ENCODE measurements at places on chromosomes 6 and 20. TPM values are rescaled to one million over a fixed set of nuclear protein-coding genes. Genes with fewer than 3 reads are reported as not detected.

GRCh38 chr6:35094183-35094582 is 47.0 kb downstream of the TCP11 start:
- H3K27ac ChIP-seq, result no peak overlapping the region
- peaks cover 51% of the 10 kb centered on the region for H3K4me1 ChIP-seq
- peaks cover 4% of the 10 kb centered on the region for H3K36me3 ChIP-seq
- H3K4me3 ChIP-seq, result no peak overlapping the region
- no peaks in the 10 kb centered on the region for H3K27me3 ChIP-seq

DNA sequence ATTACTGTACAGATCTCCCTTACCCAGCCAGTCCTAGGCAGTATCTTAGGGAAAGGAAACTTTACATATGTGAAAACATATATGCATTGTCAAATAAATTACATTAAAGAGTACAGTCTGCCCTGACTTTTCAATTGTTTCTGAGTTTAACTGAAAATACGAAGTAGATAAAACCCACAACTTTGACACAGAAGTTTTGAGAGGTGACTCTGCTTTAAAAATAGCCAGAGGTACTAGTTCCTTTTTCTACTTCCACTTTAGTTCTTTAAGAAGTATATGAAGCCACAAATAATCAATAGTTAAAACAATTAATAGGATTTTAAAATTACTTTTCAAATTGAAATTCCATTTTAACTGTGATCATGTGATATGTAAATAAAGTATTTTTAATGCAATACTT is 62.9 kb downstream of the BMP5 start:
- no peaks in the 10 kb centered on the region for H3K4me1 ChIP-seq
- DNase-seq, result no peak
- no peaks in the 10 kb centered on the region for H3K27me3 ChIP-seq
- no peak overlapping the region for H3K27ac ChIP-seq
- no peaks in the 10 kb centered on the region for H3K36me3 ChIP-seq

DNA sequence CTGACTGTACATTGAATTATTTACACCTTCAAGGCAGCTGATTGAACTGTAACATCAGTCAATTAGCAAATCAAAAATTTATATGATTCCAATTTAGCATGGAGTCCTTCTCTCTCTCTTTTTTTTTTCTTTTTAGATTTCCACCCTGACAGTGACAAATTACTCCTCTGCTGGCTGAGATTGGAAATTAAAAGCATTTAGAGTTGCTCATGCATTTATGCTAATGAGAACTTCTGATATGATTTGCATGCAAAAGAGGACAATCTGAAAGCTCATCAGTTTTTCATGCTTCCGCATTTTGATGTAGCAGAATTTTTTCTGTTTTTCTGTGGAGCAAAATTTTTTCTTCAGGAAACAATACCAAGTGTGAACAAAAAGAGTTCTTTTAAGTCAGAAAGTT is 130.5 kb upstream of the NOX3 start:
- no peak overlapping the region for H3K4me3 ChIP-seq
- no peak overlapping the region for H3K27ac ChIP-seq
- no peak for DNase-seq
- H3K4me1 ChIP-seq, result no peaks in the 10 kb centered on the region
- no peaks in the 10 kb centered on the region for H3K27me3 ChIP-seq

PCK1 gene
- 4.7 TPM for total RNA-seq

DNA sequence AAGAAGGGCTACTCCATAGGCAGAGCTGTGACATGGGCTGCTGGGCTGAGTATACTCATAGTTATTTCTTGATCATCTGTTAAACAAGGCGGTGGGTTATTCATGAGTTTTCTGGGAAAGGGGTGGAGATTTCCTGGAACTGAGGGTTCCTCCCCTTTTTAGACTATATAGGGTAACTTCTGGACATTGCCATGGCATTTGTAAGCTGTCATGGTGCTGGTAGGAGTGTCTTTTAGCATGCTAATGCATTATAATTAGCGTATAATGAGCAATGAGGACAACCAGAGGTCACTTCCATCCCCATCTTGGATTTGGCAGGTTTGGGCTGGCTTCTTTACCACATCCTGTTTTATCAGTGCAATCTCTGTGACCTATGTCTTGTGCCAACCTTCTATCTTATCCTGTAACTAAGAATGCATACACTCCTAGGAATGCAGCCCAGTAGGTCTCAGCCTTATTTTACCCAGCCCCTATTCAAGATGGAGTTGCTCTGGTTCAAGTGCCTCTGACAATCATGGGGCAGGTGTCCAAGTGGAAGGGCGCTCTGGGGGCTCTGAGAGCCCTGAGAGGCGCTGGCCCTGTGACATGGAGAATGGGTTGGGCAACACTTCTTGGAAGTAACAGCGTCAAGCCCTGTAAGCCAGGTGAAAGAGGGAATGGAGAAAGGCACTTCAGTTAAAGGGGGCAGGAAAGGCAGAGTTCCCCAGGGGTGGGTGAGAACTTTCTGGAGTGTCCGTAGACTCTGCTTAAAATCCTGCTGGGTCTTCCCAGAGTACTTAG is 354.2 kb upstream of the SULF2 start:
- no peak overlapping the region for H3K4me3 ChIP-seq
- H3K36me3 ChIP-seq, result no peaks in the 10 kb centered on the region
- H3K4me1 ChIP-seq, result no peaks in the 10 kb centered on the region
- H3K27me3 ChIP-seq, result no peaks in the 10 kb centered on the region

GRCh38 chr6:10338151-10338550 is 76.7 kb downstream of the TFAP2A start:
- no peaks in the 10 kb centered on the region for H3K36me3 ChIP-seq
- no peaks in the 10 kb centered on the region for H3K4me1 ChIP-seq
- DNase-seq, result no peak

AGPAT4 gene
- 2.6 TPM for total RNA-seq

GRCh38 chr6:6331946-6332601 is 11.6 kb upstream of the F13A1 start:
- no peaks in the 10 kb centered on the region for H3K36me3 ChIP-seq
- DNase-seq, result no peak
- H3K4me3 ChIP-seq, result no peak overlapping the region
- peaks cover 23% of the 10 kb centered on the region for H3K4me1 ChIP-seq

DNA sequence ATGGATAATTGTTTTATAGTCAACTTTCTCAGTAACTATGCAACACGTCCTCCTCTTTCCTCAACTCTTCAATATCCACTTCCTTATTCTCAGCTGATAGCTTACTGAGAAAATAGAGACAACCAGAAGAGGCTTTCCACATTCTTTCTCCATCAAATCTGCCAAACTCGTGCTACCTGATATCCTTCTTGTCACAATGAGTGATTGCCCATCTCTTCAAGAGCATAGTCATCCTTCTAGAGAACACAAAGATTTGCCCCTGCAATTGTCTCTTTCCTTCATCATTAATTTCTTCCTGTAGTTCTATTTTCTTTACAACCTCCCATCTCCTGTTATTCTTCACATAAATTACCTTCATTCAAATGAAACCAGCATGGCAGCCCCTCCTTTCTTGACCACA is 75.9 kb upstream of the RGS17 start:
- H3K4me3 ChIP-seq, result no peak overlapping the region
- DNase-seq, result no peak
- H3K4me1 ChIP-seq, result no peaks in the 10 kb centered on the region
- H3K27ac ChIP-seq, result no peak overlapping the region

- H3K27me3 ChIP-seq, result no peaks in the 10 kb centered on the region
- H3K4me1 ChIP-seq, result no peaks in the 10 kb centered on the region
- H3K36me3 ChIP-seq, result no peaks in the 10 kb centered on the region
- DNase-seq, result no peak
- H3K4me3 ChIP-seq, result no peak overlapping the region
These were observed 36.7 kb downstream of the MARCKS start for GRCh38 chr6:113893866-113894265.

- DNase-seq, result no peak
- no peak overlapping the region for H3K27ac ChIP-seq
- H3K4me3 ChIP-seq, result no peak overlapping the region
- no peaks in the 10 kb centered on the region for H3K27me3 ChIP-seq
These were observed 41.6 kb downstream of the PRND start for GRCh38 chr20:4763261-4763660.

TRIM31 gene
- not detected for total RNA-seq

GRCh38 chr6:50608421-50608820 is 104.9 kb upstream of the TFAP2D start:
- no peaks in the 10 kb centered on the region for H3K4me1 ChIP-seq
- no peak for DNase-seq
- no peak overlapping the region for H3K27ac ChIP-seq
- no peaks in the 10 kb centered on the region for H3K27me3 ChIP-seq
- H3K4me3 ChIP-seq, result no peak overlapping the region

BPIFB2 gene
- not detected for total RNA-seq

Data from right atrium auricular region (tissue), 2 donors.